ENCODE measurements at places on chromosomes 5 and 9.

DNA sequence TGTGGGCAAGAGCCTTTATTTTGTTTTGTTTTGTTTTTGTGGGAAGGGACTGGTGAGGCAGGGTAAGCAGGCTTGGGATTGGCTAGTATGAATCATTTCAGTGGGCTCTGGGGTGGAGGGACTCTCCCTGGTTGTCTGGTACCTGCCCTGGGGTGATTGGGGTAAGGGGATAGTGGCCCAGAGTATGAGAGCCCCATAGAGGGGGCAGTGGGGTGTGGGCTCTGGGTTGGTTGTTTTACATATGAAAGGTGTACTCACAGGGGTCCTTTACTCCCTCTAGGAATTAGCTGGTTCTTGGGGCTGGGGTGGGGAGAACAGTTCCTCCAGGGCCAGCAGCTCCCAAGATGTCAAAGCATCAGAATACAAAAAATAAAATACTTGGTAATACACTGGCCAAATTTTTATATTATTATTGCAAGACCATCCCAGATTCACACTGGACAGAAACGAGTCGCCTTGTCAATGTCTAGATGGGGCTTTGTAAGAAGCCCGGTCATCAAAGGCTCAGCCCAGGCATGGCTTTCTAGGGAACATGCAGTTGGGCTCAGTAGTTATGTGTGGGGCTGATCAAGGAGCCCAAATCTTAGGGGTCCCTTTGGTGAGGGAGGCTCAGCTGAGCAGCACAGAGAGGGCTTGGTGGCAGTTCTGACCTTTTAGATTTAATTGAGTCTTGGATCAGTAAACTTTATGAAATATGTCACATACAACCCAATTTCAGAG, 190.5 kb downstream of the NXNL2 start:
- DNase-seq: no peak

GRCh38 chr5:54344653-54345052, 34.3 kb upstream of the ARL15 start:
- DNase-seq: no peak

DNA sequence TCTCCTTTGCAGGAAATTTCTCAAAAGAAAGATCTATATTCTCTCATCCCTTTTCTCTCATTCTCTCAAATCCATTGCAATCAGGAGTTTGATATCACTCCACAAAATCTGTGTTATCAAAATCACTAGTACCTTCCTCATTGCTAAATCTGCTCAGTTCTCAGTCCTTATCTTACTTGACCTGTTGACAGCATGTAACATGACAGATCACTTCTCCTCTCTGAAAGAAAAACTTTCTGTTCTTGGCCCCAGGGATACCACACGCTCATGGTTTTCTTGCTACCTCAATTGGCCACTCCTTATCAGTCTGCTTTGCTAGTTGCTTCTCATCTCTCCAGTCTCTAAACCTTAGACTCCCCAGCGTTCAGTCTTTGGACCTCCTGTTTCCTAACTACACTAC, 22.1 kb downstream of the SRP19 start:
- no peak for DNase-seq

GRCh38 chr5:151772029-151772845, 483 bp downstream of the G3BP1 start:
- DNase-seq: peak; percentile 60

GRCh38 chr5:177296581-177296980, 6.9 kb downstream of the RAB24 start:
- DNase-seq: no peak

DNA sequence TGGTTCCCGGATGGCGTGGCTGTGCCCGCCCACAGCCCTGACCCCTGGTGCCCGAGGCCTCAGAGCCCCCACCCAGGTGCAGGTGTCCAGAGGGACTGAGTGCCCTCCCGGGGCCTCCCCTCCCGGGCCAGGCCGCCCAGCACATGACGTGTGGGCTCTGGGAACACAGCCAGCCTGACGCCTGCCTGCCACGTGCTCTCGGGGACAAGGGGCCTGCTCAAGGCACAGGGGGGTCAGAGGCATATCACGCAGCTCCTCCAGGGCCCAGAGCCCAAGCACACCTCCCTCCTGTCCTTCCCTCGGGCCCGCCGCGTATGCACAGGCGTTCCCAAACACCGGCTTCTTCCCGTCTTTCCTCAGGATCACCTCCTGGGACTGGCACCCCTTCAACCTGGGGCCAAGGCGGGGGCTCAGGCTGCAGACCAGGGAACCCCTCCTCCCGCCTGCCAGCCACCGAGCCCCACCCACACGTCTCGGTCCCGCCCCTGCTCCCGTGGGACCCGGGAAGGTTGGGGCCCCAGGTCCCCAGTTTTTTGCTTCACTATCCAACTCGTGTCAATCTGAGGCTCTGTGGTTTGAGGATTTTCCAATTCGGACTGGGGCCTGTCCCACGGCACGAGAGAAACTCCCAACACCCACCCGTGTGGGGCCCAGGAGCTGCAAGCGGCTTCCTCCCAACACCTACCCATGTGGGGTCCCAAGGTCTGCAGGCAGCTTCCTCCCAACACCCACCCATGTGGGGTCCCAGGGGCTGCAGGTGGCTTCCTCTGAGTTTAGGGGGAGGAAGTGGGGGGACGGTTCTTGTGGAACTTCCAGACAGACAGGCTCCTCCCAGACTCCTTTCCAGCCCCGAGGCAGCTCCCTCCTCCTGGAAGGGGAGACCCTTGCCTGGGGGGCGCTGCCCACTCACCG, 1.5 kb downstream of the LCN10 start:
- DNase-seq: peak; percentile 61

DNA sequence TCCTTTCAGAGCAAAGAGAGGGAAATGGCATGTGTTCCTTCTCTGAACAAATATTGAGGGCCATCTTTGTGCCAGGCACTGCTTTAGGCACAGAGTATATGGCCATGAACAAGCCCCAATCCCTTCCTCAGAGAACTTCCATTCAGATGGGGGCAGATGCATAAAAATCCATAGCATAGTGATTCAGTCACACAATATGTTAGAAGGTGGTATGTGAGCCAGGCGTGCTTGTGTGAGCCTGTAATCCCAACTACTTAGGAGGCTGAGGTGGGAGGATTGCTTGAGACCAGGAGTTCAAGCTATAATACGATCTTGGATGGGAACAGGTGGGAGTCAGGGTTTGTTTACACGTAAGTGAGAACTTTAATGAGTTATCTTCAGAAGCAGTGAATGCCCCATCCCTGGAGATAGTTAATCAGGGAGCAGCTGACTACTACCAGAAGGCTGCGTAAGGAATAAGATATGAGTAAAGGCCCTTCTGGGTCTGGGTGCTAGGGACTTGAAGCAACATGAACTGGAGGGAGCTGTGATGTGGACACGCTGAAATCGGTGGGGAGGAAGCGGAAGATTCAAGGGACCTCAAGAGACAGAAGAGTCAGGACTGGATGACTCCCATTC, 27.1 kb downstream of the NANS start:
- DNase-seq: no peak

GRCh38 chr9:105507096-105507790, 50.7 kb upstream of the FKTN start:
- DNase-seq: no peak

DNA sequence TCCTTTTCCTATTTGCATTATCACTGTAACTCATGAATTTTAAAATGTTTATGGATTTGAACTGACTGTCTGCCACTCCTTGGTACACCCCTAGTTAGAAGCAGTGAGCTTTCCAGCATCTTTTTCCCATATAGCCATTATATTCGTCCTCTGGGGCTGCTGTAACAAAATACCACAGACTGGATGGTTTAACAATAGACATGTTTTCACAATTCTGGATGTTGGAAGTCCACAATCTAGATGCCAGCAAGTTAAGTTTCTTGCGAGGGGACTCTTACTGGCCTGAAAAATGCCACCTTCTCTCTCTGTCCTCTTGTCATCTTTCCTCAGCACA, 530.0 kb downstream of the SEMA5A start:
- DNase-seq: no peak

DNA sequence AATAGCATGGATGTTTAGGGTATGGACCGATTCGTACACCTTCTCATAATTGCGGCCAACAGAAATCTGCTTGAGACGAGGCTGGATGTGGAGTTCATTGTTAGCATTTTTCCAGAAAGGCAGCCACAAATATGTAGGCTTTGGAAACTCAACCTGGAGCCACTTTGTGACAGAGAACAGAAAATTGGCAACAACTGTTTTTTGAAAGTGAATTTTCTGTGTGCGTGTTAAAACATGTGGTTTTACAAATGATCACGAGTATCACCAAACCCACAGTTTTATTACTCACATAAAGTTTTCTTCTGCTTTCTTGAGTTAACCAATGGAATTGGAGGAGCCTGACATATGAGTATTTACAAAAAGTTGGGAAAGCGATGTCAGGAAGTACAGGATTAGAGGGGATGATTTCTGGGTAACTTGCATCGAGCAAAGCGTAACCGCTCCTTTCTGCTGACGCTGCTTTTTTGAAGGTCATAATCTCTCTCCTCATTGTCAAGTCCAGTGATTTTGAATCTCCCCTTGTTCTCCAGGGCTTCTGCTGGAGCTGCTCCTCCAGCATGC, 138.5 kb upstream of the TAF11L2 start:
- DNase-seq: peak; percentile 46

GRCh38 chr5:41636605-41637004, 126.2 kb upstream of the PLCXD3 start:
- no peak for DNase-seq

- no peak for DNase-seq
Observed at GRCh38 chr9:27340285-27340674, 43.3 kb upstream of the EQTN start.

GRCh38 chr5:116668390-116668789, 93.8 kb upstream of the SEMA6A start:
- no peak for DNase-seq

DNA sequence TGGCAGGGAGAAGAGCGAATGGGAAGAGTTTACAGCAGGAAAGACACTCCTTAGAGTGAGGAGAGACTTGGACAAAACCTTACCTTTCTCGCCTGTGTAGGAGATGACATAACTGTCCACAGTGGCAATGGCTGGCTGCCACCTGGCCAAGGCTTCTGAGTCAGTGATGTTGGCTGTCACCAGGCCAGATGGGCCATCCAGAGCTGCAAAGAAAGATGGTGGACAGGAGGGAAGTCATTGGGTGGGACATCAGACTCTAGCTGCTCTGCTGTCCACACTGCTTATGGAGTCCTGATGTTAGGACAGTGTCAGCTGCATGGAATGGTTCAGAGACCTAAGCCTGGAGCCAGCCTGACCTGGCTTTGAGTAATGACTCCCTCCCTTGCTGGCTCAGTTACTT, 79.8 kb downstream of the TNC start:
- peak; percentile 42 for DNase-seq

GRCh38 chr5:172795318-172795977, 24.5 kb upstream of the DUSP1 start:
- peak; percentile 97 for DNase-seq

GRCh38 chr5:162699361-162699760, 631.8 kb downstream of the GABRG2 start:
- no peak for DNase-seq

GRCh38 chr5:37568018-37568753, 189.1 kb downstream of the WDR70 start:
- DNase-seq: no peak

DNA sequence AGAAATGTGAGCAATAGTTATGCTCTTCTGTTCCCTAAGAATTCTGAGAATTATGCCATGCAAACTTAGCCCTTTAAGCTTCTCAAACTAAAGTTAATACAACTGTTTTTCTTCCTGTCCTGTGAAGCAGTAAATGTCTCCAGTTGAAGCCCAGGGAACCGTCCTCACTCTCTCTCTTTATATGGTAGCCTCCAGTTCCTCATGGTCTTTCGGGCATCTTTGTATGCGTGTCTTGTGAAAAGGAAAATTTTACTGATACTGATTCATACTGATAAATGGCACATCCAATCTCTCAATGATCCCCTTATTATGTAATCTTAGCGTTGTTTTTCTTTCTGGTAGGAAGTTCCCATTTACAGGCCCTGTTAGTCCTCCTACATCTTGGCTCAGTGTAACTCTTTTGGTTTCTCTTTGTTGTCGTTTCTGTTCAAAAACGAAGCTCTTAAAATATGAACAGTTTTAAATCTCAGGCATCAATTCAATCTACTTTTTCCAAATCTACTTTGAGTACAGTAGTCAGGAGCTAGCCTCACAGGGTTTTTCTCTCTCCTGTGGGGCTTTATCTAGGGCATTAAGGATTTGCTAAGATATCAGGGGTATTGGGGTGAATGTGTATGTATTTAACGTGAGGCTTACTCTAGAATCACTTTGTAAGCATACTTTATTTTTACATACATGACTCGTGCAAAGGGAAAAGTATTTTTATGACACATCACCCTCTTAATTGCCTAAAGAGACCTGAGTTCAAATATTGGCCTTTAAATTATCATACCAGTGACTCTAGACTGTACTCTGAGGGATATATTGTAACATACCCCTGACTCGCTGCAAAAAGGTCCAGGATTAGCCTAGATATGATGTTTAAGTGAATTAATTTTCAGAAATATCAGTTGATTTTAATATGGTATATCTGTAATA, 258.0 kb downstream of the NR3C1 start:
- no peak for DNase-seq

GRCh38 chr5:34707451-34708107, 51.5 kb downstream of the RAI14 start:
- no peak for DNase-seq

DNA sequence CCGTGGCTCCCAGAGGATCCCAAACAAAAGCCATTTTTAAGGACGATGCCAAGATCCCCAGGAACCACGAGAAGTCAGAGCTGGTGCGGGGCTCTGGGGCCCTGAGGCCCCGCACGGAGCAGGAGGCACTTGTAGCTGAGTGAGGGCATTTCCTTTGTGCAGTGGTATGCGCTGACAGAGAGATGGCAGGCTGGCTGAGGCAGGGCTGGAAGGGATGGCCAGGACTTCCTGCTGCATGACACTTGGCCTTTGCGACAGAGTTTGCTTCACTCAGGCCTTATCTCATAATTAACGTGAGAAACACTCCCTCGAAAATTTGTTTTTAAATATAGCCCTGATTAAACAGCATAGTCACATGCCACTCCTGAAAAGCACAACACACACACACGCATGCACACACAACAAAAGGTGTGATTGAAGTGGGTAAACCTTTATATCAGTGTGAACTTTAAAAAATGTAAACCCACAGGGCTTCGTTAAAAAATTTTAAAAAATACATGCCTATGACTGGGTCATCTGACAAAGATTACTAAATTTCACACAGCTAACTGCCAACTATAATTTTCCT, 536.6 kb downstream of the PDE4D start:
- DNase-seq: peak; percentile 42

GRCh38 chr5:125457617-125458016, 711.2 kb upstream of the ZNF608 start:
- no peak for DNase-seq
